ENCODE measurements at places on chromosomes 2 and 18.

GRCh38 chr2:11016735-11017388, 105.1 kb downstream of the KCNF1 start:
- DNase-seq = no peak

DNA sequence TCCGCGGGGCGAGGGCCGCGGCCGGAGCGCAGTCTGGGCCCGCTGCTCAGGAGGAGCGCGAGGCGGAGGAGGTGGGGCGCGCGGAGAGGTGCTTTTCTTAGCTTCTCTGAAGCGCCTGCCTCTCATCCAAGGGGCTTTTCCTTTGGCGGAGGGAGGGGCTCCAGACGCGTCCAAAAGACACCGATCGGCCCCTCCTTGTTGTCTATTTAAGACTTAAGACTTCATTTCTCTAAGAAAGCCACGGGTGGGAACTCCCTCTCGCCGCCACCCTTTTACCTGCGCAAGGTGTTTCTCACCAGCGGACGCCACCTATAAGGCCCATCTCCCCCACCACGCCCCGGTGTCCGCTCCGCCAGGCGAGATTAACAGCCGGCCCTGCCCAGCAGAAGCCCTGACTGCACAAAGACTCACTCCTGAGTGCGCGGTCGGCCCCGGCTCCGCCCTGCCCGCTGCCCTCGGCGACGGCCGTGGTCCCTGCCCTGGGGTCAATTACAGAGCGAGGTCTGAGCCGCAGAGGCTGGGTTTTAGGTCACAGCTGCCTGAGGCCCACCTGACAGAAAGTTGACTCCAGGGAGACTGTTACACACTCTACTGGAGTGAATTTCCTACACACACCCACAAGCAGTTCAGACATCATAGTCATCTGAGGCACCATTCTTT, at the start of gene DSC2:
TSS of gene DSC2 (minus strand) at position 397 of the 660 bp plus-strand sequence. CDS start 450 bp downstream, outside the sequence.
- no peak for DNase-seq

DNA sequence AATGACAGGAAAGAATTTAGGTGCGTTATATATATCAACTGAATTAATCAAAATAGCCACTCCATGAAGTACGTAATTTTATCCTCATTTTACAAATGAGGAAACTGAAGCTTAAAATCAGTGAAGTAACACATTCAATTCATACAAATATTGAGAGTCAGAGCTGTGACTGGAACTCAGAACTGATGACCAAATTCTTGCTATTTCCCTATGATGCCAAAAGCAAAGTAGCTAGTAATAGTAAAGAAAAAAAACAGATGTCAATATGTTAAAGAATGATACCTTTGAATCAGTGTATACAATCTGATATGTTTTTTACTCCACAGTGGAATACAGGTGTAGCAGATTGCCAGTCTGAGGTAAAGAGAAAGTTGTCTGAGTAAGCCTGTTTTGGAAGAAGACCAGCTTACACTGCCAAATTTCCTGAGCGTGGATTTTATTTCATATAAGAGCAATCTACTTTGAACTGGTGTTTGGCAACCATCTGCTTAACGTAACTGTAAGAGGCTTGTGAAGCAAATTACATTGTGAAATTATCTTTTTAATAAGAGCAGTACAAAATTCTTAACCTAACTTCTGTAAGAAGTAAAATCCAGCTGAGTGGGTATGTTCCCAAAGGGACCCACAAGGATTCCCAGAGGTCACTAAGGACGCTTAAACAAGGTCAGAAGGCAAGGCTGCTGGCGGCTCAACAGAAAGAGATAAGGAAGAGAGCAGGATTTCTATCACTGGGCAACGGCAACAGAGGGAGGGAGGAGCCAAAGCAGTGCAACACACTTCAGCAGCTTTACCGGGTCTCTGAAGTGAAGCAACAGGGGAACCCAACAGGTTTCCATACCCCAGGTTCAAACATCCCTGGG, 85.6 kb downstream of the IKZF2 start:
- DNase-seq = no peak

DNA sequence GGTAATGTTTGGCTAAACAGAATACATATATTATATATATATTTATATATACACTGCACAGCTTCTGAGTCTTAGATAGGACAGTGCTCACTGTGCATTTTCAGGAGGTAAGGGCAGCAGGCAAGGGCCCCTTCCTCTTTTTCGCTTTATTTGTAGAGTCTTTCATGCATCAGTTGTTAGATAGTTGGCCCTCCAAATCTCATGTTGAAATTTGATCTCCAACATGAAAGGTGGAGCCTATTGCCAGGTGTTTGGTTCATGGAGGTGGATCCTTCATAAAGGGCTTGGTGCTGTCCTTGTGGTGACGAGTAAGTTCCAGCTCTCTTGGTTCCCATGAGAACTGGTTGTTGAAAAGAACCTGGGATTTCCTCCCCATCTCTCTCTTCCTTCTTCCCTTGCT, 48.1 kb downstream of the TSN start:
- DNase-seq = no peak
